ENCODE measurements at places on chromosomes 11 and 22.

GRCh38 chr22:19878461-19879245, 24.0 kb upstream of the GNB1L start:
- no peak for DNase-seq

- DNase-seq, result no peak
Observed at GRCh38 chr11:126585388-126585773, 229.9 kb downstream of the ST3GAL4 start.

DNA sequence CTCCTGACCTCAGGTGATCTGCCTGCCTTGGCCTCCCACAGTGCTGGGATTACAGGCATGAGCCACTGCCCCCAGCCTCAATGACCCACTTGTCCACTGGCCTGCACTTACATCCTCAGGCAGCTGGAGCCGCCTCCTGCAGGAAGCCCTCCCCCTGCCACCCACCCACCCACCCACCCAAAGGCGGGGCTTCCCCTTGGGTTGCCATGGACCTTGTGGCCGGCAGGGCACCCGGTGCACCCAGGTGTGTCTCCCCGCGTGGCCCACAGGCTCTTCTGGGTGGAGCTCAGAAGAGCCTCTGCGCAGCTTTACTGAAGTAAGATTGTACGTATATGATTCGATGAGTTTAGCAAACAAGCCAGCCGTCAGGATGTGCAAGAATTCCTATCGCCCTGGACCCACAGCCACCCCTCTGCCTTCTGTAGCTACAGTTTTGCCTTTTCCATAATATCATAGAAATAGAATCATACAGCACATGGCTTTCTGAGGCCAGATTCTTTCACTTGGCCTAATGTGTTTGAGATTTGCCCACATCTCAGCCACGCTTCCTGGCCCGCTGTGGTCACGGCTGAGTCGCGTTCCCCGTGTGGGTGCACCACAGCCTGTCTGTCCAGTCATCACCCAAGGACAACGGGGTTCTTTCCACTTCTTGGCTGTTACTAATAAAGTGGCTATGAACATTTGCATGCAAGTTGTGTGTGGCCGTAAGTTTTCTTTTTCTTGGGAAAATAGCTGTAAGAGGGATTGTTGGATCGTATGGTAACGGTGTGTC, 5.3 kb upstream of the BRSK2 start:
- DNase-seq, result peak; percentile 8

GRCh38 chr11:73260127-73260457, 12.0 kb upstream of the P2RY6 start:
- no peak for DNase-seq

GRCh38 chr11:68311160-68312116, 953 bp upstream of the LRP5 start:
- DNase-seq, result no peak

All from fibroblast of skin of right quadriceps (primary cell).